ENCODE measurements at places on chromosomes 3 and 15.

DNA sequence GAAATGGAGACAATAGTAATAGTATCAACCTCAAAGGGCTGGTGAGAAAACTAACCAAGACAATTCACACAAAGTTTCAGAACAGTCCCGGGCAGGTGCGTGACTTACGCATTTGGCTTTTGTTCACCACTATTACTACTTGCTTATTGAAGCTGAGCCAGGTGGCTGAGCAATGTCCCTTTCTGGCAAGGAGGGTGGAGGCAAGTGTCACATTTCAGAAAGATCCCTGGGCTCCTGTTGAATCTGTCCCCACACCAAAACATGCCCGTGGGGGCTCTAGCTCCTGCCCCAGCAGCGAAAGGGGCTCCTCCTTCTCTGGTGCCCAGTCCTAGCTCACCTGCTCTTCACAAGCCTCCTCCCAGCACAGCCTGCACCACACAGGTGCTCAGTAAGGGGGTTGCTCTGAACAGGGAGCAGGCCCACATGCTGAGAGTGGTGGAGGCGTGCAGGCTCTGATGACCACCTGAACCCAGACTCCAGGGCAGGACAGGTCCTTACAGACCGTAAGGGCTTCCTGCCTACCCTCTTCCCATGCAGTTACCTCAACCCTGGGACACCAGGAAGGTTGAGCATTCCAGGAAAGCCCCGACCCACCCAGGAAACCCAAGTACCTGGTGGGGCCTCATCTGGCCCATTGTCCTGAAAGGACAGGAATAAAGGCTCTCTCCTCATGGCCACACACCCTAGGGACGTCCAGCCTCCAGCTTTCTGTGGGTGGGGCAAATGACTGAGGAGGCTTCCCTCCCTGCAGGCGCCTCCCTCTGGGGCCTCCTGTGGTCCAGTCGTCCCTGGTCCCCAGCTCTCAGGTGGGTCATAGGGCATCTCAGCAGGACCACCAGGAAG lies 32.6 kb downstream of the SEMA7A start:
- DNase-seq = no peak

- DNase-seq = peak; percentile 46
Observed at GRCh38 chr3:71064291-71064955, 519.1 kb downstream of the FOXP1 start.

DNA sequence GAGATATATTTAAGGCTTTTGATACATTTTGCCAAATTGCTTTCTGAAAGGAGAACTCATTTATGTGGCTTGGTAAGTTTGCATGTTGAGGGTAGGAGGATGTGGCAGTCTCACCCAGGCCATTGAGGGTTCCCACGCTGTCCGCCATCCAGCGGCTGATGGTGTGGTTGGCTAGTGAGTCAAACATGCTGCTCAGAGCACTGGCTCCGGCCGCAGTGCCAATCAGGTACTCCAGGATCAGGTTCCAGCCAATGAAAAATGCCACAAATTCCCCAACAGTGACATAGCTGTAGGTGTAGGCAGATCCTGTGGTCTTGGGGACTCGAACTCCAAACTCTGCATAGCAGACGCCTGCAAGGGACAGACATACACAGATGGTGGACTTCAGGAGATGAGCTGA lies 82.3 kb downstream of the CLDN11 start:
- DNase-seq = no peak

DNA sequence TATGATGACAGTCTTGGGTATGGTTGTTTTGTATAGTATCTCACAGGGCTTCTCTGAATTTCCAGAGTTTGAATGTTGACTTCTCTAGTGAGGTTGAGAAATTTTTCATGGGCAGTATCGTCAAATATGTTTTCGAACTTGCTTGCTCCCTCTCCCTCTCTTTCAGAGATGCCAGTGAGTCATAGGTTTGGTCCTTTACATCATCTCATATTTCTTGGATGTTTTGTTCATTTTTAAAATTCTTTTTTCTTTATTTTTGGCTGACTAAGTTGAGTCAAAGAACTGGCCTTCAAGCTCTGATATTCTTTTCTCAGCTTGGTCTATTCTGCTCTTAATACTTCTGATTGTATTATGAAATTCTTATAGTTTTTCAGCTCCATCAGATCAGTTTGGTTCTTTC lies 282.3 kb upstream of the NECTIN3 start:
- DNase-seq = peak; percentile 84

DNA sequence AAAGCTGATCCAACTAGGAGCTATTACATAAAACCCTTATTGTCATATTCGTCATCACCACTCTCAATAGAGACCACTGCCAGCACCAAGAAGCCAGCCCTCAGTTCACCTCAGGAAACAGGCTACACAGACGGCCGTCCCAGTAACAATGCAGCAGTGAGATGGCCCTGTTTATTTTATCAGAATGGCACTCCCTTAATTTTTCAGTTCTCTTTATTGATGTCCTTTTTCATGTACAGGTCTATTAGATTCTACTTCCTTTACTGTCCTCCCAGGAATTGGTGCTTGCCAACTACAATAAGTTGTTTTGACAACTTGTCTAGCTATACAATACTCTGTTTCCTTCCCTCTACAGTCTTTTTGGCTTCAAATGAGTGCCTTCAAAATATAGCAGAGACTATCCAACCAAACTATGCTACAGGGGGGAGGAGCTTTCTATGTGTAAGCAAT lies 272.5 kb downstream of the ZBTB20 start:
- no peak for DNase-seq

- DNase-seq = no peak
Observed at GRCh38 chr15:49875392-49875791, 243.6 kb downstream of the ATP8B4 start.

DNA sequence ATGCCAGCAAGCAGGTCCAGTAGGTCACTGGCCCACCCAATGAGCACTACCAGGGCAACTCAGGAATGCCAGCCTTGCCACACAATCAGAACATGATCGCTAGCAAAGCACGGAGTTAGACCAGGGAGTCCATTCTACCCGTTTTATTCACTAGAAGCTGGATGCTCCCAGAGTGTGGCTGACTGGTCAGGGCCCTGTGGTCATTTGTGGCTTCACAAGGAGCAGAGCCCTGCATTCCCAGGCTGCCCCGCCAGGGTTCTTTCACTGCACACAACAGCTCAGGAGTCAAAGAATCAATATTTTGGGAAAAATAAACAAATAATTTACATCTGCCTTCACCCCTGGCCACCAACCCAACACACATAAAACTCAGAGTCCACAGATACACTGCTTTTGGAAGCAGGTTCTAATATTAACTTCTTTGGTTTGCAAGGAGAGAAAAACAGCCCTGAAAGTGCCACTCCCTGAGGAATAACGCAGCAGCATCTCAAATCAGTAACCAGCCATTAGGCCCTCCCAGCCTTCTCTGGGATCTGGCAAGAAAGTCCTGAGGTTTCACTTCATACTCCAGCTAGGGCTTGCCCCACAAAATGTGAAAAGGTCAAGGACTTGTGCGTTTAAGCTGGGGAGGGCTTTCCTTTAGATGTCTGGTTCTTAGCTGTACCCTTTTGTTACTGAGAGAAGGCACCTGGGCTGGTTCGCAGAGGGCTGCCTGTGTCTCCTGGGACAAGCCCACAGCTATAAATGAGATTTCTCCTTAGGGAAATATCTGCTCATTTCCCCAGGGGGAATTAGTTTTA lies 16.0 kb downstream of the SIAH2 start:
- DNase-seq = no peak

- DNase-seq = no peak
Observed at GRCh38 chr3:77227567-77227966, 187.7 kb downstream of the ROBO2 start.
